Occipital lobe (tissue), 3 donors: ENCODE measurements at places on chromosomes 5 and 9. TPM values are rescaled to one million over a fixed set of nuclear protein-coding genes. Genes with fewer than 3 reads are reported as not detected.

DNA sequence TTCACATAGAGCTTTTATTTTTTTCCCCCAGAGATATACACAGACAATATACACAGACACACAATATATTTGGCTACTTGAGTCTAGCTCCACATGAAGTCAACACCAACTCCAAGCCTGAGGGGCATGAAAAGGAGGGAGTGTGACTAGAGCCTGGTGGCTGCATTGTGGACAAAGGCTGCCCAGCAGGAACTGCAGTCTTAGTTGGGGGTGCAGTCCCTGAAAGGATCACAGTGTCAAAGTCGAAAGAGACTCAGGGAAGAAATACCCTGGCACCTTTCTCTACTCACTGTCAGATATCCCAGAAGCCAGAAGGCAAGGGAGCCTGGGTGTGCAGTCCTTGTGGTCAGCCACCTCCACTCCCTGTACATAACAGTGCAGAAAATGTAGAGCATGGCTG, 231.6 kb upstream of the RPS23 start:
- no peak for DNase-seq

GRCh38 chr5:21398511-21398910, 1410.5 kb upstream of the CDH18 start:
- DNase-seq, result no peak

- no peak for DNase-seq
These were observed 420.5 kb downstream of the EBF1 start for GRCh38 chr5:158679221-158679641.

DNA sequence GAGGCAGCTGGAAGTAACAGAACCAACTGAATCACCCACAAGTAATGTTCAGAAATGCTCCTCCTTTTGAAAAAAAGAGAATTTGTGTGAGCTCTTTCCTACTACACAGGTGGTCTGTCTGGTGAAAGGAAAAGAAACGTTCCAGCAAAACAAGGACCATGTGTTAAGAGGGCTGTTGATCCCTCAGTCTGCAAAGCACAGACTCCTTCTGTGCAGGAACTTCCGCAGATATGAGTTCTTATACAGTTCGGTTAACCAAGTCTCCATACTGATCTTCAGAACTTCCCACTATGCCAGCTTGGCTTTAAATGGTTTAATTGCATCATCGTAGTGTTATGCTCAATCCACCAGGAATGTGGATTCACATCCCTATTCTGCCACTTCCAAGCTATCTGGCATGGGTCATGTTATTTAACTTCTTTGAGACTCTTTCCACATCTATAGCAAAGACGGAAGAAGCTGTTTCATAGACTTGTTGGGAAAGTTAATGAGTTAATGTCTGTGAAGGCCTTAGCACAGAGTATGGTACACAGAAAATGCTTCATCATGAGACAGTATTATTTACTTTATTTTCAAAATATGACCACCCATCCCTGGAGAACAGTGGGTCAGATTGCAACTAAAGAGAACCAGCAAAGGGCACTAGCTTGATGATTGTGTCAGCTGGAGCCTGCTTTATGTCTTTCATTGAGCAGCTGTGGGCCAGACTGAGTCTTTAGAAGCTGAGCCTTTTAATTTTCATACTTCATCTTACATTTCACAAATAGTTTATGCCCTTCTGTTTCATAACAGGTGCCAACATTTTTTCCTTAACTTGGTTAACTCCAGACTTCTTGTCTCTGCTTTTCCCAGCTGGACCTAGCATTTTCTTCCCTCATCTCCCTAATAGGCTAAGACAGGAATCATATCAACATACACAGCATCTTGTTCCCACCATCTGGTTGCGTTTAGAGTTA, 89.9 kb downstream of the MAMDC2 start:
- no peak for DNase-seq

DNA sequence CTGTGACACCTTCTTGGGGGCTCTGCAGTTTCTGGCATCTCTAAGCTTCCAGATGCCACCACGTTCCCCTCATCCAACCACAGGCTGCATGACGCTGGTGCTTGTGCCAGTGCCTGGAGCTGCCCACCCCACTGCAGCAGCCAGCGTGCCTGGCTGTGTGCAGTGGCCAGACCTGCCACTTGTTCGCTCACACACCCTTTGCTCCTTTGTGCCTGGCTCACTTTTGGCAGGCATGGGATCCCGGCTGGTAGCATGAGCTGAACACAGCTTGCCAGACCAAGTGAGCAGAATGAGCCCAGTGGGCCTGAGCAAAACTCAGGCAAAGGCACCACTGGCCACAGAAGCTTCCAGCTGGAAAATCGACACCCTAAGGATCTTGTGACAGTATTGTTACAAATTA, 562.9 kb upstream of the ACO1 start:
- DNase-seq, result no peak

- no peak for DNase-seq
These were observed 108.3 kb upstream of the KIF2A start for GRCh38 chr5:62197697-62198096.

- DNase-seq, result no peak
These were observed 355.3 kb downstream of the BNC2 start for GRCh38 chr9:16515207-16515606.

GRCh38 chr9:93017621-93018020, 40.9 kb upstream of the SUSD3 start:
- DNase-seq, result no peak

GRCh38 chr5:10167806-10168205, 81.9 kb downstream of the ATPSCKMT start:
- DNase-seq, result no peak

Gene ISOC1
- 19.0 TPM for total RNA-seq

Gene MOB3B
- total RNA-seq, result 6.2 TPM

Gene GMCL2
- not detected for total RNA-seq

Gene ARHGEF28
- 6.7 TPM for total RNA-seq

Gene ACTL7A
- not detected for total RNA-seq
